Kidney (tissue), 22 donors: ENCODE measurements at places on chromosomes 7 and 10. TPM values are rescaled to one million over a fixed set of nuclear protein-coding genes. Genes with fewer than 3 reads are reported as not detected.

EPHA1 gene
- polyA plus RNA-seq = 6.9 TPM

DNA sequence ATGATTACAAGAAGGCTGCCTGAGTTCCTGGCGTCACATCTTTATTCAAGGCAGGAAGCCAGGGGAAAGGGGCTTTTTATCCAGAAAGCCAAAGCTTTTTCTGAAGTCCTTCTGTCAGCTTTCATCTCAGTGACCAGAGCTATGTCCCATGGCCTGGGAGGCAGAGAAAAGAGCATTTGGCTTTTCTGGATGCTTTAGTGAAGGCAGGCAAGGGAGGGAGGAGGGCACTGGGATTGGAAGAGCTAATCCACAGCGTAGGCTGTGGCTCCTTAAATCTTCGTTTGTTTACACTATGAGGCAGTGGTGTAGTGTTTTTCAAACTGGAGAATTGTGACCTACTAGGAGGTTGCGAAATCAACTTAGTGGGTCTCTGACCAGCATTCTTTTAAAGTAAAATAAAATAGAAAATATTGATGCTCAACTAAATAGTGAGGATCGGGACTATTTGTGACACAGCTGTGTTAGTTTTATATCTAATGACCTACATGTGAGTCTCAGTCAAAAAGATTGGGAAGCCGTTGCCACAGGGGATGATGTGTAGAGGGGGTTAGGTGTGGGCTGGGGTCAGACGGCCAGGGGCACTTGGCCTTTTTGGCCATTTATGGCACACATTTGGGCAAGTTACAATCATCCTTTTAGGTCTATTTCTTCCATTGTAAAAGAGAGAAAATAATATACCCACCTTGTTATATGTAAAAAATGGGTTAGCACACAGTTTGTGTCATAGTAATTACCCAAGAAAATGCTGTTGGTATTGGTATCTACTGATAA, 14.1 kb downstream of the CRYGN start:
- DNase-seq = peak; percentile 18

DNA sequence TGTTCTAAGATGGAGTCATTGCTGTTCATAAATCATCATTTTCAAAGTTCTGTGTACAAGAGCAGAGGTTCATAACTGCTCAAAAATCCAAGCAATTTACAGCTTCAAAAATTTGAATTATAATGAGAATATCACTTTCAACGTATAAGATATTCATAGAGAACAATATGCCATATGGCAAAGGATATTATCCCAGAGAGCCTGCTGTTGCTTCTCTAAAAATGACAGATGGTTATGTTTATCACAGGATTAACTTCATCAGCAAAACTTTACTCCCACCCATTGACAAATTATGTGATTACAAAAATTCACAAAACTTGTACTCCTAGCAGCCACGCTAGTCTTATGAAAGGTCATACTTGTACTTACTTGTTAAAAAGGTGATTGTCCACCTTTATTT, 105.1 kb downstream of the PIP4K2A start:
- no peak for DNase-seq

- DNase-seq = no peak
Observed at GRCh38 chr10:109592391-109592790, 330.9 kb downstream of the XPNPEP1 start.

NUDT13 gene
- polyA plus RNA-seq = 3.7 TPM

DNA sequence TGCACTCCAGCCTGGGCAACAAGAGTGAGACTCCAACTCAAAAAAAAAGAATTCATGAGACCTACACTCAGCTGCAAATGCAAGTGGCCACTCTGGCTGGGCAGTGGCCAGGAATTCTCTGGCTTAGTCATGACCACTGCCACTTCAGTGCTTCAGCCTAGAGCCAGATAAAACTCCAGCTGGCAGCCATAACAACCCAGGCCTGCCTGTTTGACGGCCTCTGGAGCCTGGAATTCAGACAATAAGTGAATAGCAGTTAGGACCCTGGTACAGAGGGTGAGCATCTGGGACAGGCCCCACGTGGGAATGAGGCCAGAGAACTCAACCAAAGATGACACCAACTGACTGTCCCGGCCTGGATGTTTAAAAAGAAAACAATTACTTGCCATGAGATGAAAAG, 18.9 kb downstream of the RCC1L start:
- no peak for DNase-seq

RNF133 gene
- not detected for polyA plus RNA-seq

LIPJ gene
- not detected for polyA plus RNA-seq

GRCh38 chr10:128928231-128928836, 538.7 kb upstream of the MGMT start:
- no peak for DNase-seq

- no peak for DNase-seq
Observed at GRCh38 chr7:54565432-54565831, 23.3 kb downstream of the VSTM2A start.

- DNase-seq = no peak
Observed at GRCh38 chr10:48807791-48808470, 123.3 kb downstream of the WDFY4 start.

DNA sequence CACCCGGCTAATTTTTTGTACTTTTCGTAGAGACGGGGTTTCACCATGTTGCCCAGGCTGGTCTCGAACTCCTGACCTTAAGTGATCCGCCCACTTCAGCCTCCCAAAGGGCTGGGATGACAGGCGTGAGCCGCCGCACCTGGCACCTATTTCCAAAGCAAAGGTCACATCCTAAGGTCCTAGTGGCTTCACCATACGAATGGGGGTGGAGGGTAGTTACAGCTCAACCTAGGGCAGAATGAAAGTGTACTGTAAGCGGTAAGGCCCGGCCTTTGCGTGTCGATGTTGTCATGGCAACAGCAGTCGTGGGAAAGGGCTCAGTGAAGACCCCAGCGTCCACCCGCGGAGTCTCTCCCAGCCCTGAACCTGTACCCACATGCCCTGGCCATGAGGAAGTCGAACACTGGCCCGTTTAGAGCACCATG, 1.6 kb upstream of the COX19 start:
- DNase-seq = no peak

CCDC146 gene
- polyA plus RNA-seq = 8.8 TPM

DNA sequence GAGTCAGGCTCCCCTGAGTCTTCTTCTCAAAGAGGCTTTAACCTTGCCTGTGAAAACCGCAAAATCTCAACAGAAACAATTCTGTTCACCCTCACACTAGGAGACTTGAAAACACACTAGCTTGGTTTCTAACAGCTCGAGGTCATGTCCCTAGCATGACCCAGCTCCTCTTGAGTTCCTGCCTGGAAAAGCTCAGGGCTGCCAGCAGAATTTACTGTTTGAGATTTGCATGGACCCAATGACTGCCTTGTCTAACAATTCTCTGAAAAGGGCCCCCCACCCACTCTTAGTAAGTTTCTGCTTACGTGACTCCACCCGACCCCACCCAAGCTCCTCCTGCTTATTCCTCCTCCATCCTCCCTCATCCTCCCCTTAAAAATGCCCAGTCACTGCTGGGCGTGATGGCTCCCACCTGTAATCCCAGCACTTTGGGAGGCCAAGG, 85.1 kb upstream of the KMT2C start:
- DNase-seq = no peak

DNA sequence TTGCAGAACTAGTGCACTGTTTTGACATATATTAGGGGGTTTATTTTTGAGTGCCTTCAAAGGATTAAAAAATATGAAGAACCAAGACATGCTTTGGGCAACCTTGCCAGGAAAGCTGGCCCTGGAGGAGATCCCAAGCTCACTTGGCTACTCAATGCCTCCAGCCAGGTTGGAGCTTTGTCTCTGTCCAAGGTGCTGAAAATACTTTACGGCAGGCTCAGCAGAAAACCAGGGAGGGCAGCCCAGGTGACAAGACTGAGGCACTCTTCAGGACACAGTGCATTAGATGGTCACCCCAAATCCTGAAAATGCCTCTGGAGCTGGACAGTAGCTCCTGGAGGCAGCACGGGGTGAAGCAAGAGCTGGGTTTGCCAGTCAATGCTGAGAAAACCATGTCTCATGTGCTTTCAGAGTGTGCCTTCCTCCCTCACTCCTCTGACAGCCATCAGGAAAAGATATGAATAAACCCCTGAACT, 5.8 kb upstream of the KCNH2 start:
- peak; percentile 72 for DNase-seq

SPDYE2B gene
- polyA plus RNA-seq = not detected

DNA sequence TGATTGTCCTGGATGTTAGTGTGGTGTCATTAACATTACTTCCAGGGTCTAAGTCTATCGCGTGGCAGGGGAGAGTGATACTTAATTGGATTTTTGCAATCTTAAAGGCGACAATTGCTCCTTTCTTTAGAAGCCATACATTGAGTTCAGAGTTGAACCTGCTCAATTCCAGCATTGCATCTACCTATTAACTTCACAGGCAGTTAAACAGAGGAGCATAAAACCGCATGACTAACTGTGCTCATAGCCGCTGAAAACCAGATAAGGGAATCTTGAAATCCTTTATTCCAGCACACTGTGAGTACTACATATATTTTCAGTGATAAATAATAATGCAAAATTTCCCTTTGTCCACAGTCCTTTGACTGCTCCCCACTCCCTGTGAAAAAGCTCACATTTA, 255.3 kb downstream of the STK31 start:
- DNase-seq = no peak

- DNase-seq = peak; percentile 67
Observed at GRCh38 chr7:71272509-71273490, 140.9 kb downstream of the GALNT17 start.

PCLO gene
- 4.0 TPM for polyA plus RNA-seq

- DNase-seq = no peak
Observed at GRCh38 chr10:129179245-129179971, 287.6 kb upstream of the MGMT start.

GRCh38 chr7:2721842-2722241, 33.8 kb downstream of the AMZ1 start:
- no peak for DNase-seq

DNA sequence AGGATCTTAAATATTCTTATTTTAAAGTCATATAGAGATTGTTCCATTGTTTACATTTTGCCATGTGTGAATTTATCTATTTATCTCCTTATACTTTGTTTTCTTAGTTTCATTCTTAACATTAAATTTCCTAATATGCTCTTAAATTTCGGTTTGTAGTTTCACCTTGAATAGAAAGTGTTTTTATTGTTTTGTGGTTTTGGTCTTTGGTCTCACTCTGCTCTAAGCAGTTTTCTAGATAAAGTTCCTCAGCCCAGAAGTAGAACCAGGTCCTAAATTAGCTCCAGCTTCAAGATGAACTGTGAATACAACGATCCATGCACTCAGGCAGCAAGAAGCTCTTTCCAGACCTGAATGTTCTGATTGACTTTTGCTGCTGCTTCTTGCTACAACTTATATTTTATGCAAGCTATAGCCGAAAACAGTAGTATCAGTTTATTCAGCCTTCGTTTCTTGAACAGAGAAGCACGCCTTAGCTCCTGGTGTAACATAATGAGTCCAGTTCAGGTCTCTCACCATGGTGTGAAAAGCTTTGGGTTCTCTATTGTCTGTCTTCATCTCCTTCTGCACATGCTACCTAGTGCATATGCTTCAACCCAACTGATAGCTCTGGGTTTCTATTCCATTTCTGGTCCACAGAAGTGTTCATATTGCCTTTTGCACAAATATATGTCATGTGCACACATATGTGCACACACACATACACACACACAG, 95.3 kb downstream of the SEM1 start:
- no peak for DNase-seq

ADARB2 gene
- 1.3 TPM for polyA plus RNA-seq

DNA sequence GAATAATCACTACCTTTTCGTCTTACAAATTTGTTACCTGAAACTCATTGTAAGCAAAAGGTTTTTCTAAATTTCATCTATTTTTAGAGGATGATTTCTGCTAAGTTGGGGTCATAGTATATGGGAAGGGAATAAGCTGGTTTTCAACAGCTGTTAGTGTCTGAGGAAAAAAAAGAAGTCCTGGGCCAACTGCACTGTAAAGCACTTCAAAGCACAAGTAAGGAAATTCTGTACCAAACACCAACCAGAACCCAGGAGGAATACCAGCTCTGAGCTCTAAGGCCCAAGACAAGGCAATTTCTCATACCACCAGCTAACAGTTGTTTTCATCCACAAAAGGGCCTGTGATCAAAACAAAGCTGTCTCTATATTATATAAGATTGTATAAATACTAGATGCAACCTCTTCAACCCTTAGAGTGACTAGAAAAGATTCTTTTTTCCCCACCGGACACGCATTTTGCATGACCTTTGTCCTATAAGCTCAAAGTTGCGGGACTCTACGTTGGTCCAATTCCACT, 6.1 kb upstream of the MEOX2 start:
- DNase-seq = no peak

GRCh38 chr7:55489552-55489951, 82.8 kb downstream of the VOPP1 start:
- no peak for DNase-seq

GRCh38 chr7:52700349-52700748, 335.1 kb upstream of the POM121L12 start:
- no peak for DNase-seq

GRCh38 chr7:100975371-100975821, 6.0 kb downstream of the MUC12 start:
- DNase-seq = no peak

- peak; percentile 74 for DNase-seq
Observed at GRCh38 chr7:140475747-140476333, 3.5 kb downstream of the MKRN1 start.

- no peak for DNase-seq
Observed at GRCh38 chr7:155963771-155964195, 151.5 kb upstream of the SHH start.

- peak; percentile 16 for DNase-seq
Observed at GRCh38 chr10:86522510-86522855, 891 bp upstream of the WAPL start.

GRCh38 chr10:28508304-28508925, 24.5 kb upstream of the WAC start:
- DNase-seq = no peak

DNA sequence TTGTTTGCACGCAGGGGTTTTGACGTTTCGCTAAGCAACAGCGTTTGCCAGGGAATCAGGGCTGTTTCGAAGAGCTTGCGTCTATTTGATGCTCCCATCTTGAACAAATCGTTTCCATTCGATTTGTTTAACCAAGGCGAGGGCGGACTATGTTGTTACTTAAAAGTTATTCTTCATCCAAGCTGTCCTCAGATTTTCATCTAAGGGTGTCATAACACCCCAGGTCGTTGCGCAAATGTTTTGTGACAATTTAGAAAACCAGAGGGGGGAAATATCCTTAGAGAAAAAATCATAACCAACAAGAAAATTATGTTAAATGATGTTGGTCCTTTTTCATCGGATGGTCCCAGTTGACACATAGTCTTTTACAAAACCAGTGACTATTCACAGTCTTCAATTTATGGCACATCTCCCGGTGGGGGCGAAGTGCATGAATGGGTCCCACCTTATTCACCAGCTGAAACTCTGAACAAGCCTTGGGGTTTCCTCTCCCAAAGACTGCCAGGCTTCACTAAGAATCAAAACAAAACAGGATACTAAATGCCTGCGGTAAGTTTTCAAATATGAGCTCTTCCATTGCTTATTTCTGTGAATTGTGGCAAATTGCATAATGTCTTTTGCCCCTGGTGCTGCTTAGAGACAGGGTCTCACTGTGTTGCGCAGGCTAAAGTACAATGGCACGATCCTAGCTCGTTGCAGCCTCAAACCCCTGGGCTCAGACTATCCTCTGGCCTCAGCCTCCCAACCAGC, 109.9 kb downstream of the REEP3 start:
- DNase-seq = no peak
